Cortex of kidney (tissue), 1 donor: ENCODE measurements at places on chromosomes 5 and 9.

DNA sequence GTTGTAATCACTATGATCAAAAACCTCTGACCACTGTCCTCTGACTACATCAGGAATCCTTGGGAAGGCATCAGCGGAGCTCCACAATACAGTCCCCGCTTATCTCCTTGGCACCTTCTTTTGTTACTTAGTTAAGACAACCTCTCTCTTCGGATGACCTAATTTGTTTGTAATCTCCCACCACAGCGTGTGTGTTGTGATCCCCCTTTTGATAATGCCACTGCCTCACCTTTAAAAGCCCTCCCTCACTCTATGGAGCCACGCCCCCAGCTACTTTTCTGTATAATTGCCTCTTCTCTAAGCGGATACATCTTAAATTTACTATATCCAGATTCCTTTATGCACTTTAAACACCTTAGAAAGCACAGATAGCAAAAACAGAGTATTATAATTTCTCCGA is 35.9 kb downstream of the OR2Y1 start:
- DNase-seq: no peak

DNA sequence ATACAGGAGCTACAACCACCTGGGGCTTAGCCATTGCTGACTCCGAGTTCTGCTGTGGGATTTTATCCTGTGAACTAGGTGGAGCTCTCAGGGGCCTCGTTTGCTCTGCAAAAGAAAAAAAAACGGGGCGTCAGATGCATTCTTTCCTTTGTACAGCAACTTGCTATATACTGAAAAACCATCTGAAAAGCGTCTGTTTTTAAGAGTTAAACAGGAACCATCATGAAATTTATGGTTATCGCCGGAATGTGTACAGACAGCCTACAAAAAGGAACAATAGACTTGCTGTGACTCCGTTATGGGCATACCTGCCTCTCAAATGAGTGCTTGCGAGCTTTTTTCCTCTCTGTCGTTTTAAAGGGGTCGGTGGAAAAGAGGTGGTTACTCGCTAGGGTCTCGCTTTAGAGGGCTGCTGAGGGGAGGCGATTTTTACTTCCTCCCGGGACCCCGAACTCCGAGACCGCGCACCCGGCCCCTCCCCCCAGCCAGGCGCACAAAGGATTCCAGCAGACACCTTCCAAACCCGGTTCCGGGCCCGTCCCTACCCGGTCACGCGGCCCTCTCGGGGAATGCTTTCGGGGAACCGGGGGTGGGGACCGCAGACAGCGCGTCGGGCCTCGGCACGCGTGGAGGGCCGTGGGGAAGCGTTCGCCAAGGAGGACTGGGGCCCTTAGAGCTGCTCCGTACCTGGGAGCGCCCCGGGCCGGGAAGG is 826 bp downstream of the PAIP1 start:
- DNase-seq: no peak

- no peak for DNase-seq
These were observed 57.2 kb downstream of the COL5A1 start for GRCh38 chr9:134698587-134699342.

DNA sequence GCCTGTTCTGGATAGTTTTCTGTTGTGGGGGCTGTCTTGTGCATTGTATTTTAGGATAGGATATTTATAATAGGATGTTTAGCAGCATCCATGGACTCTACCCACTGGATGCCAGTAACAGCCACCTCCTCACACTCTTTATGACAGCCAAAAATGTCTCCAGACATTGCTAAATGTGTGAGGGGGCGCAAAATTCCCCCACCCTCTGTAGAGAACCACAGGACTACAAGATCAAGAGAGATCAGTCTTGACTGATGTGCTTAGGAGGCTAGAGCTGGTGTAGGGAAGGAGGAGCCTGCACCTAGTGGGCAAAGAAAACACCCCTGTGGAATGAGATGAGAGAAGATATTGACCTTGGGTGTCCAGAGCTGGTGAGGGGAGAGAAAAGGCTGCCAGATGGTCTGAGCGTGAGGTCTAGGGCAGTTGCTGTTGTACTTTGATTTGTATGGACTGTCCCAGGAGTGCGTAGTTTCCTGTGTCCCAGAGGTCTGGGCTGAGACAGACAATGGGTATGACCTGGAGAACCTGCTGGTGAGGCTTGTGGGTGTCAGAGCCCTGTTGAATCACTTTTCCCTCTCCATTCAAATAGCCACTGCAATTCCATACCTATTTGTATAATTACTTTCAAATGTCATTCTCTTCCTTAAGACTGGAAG is 16.3 kb downstream of the DAPK1 start:
- DNase-seq: no peak

DNA sequence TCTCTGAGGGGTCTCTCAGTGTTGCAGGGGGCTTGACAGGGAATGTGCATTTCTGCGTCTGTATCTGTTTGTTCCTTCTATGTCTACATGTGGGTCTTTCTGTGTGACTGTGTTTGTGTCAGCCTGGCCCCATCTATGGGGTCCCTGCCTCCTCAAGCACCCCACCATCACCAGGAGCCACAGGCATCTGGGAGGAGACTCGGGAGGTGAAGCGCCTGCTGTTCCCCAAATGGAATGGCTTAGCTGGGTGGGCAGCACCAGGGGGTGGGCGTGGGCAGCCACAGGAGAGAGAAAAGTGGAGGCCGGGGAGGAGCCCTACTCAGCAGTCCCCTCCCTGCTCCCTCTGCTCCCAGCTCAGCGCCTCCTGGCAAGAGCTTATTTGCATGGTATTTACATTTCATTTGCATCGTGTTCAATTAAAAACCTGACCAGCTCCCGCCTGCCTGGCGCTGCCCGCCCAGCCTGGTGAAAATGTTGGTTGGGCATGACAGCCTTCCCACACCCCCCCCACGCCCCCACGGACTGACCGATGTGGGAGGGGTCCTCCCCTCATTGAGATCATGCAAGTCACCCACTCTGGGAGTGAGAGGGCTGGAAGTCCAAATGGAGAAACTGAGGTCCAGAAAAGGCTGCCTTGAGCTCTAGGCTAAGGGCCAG is 50.5 kb downstream of the CXXC5 start:
- no peak for DNase-seq

DNA sequence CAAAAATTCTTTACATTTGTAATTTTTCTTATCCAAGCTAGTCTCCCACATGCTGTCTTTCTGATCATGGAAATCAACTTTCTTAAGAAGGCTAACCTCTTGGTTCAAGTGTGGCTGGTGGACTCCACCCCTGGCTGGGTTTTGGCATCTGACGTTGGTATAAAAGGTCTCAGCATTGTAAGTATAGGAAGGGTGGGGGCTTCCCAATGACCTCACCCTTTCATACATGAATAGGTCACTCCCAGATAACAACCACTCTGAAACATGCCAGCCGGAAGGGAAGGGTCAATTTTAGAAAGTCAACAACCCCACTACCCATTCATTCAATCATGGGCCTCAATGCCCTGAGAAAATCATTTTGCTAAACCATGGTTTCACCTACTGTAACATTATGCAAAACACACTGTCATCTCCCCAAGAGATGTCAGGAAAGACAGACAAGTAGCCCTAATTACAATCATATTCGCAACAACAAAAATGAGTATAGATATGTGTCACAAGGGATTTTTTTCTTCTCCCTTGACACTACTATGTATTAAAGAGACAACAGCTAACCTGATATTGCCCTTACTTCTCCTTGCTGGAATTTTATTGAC is 31.9 kb upstream of the PCSK5 start:
- no peak for DNase-seq

GRCh38 chr5:179290681-179291540 is 54.4 kb downstream of the ADAMTS2 start:
- no peak for DNase-seq
